ENCODE measurements at places on chromosomes 2 and 18.

GRCh38 chr2:187435756-187436155 is 12.3 kb downstream of the CALCRL start:
- no peak for DNase-seq

- DNase-seq: no peak
Observed at GRCh38 chr2:55500025-55500424, 19.5 kb upstream of the CFAP36 start.

GRCh38 chr2:25290811-25291495 is 50.8 kb downstream of the DNMT3A start:
- no peak for DNase-seq

DNA sequence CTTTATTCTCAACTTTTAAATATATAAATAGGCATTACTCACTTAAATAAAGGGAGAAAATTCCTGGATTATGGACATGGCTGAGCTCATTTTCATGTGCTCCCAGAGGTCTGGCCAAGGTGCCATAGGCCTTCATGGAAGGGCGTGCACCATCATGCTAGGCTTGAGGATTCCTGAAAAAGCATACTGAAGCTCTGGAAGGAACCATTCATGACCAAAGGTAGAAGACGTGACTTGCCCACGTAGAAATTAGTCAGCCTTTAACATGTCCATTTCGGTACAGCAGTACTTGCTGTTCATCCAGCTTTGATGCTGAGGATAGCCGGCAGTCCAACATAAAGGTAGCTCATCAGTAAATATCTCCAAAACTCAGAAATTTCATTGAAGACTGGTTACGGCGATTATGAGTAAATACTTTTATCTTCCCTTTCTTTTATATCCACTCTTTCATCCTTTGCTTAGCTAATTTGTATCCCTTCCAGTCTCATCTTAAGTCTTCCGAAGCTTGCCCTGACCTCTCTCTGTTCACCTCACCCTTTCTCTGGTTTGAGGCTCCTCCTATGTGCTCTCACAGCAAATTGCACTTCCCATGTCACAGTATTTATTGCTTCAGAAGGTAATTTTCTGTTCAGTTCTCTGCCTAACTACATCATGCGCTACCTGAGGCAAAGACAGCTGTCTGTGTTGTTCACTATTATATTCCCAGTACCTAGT is 32.3 kb upstream of the ASNSD1 start:
- DNase-seq: no peak

DNA sequence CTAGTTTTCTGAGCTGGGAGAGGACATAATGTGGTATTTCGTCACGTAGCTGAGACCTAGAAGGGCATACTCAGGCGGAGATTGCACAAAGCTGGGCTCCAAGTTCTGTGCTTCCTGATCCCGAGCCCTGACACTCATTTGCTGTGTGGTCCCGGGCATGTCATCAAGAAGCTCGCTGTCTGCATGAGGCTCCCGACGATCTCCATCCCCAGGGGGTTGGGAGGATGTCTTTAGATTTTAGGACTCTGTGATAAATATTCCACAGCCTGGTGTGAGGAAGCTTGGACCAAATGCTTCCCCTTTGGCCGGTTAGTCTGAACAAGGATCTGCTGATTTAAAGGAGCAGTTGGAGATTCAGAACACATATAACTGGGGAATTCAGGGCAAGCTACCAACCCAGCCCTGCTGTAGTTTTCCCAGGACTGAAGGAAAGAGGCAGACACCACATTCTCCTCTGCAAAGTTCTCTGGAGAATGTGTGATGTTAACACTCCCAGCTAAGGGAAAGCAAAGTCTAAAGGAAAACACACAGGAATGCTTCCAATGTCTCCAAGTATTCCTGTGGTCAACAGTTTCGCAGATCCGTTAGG is 2.3 kb downstream of the KCNE4 start:
- no peak for DNase-seq

GRCh38 chr2:47867205-47867604 is 39.1 kb downstream of the FBXO11 start:
- no peak for DNase-seq

DNA sequence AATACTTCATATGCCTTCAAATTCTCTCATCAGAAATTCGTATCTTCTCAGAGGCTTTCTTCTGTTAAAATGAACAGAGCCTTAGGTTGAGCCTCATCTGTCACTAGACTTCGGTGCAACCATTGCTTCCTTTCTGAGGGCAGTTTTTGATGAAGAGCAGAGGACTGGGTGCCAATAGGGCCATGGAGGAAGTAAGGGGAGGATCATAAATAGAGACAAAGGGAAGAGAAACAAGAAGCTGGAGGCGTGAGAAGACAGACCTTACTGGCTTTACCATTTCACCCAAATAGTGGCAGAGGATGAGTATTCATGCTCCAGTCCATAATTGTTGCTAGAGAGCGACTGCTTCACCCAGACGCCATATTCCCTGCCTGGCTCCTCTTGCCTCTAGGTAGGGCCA is 215.6 kb upstream of the PKDCC start:
- DNase-seq: no peak

DNA sequence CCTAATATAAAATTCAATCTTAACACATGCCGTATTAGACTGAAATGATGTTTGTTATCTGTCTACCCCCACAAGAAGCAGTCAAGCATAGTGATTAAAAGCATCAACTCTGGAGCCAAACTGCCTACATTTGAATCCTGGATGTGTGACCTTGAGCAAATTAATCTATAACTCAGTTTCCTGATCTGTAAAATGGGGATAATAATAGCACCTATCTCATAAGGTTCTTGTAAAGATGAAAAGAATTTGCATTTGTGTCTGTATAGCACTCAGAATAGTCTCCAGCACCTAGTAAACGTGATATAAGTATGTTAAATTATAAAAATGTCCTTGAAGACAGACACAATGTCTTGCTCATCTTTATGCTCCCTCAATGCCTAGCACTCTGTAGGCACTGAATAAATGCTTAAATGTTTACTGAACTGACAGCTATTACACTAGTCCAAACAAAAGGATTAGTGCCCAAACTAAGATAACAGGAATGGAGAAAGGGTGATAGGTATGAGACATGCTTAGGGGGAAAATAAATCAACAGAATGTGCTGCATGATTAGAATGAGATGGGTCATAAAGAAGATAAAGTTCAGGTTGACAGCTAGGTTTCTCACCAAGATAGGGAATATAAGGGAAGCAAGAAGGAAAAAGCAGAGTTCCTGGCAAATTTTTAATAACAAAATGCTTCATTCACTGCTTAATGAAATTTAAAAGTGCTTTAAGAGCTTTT is 180.6 kb downstream of the ATAD2B start:
- DNase-seq: no peak

GRCh38 chr2:13057671-13058070 is 340.9 kb downstream of the TRIB2 start:
- no peak for DNase-seq

DNA sequence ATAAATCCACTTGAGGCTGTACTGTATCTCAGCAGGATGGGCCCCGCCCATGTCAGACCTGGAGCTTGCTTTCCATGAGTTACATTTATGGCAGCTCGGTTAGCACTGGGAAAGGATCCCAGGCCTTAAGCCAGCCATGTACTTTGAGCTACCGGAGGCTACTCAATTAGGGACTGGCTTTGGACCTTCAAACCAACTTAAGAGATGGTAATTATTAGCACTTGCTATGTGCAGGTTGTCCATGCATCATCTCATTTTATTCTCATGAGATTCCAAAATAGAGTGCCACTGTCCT is 64.4 kb downstream of the ACTR2 start:
- no peak for DNase-seq

GRCh38 chr18:59951591-59951990 is 51.8 kb downstream of the PMAIP1 start:
- no peak for DNase-seq

DNA sequence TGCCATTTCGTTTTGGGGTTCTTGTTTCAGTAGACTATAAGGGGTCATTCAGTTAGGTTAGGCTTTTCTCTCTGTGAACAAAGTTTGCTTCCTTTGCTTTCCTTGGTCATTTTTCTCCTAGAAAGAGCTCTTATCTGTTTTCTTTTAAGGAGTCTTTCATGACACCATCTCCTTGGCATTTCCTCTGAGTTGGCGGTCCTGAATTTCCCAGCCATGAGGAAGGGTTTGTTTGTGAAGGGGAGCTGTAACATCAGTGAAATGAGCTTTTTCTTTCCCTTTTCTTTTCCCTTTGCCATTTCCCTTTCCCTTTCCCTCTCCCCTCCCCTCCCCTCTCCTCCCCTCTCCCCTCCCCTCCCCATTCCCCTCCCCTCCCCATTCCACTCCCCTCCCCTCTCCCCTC is 61.7 kb downstream of the MAP4K4 start:
- DNase-seq: no peak

DNA sequence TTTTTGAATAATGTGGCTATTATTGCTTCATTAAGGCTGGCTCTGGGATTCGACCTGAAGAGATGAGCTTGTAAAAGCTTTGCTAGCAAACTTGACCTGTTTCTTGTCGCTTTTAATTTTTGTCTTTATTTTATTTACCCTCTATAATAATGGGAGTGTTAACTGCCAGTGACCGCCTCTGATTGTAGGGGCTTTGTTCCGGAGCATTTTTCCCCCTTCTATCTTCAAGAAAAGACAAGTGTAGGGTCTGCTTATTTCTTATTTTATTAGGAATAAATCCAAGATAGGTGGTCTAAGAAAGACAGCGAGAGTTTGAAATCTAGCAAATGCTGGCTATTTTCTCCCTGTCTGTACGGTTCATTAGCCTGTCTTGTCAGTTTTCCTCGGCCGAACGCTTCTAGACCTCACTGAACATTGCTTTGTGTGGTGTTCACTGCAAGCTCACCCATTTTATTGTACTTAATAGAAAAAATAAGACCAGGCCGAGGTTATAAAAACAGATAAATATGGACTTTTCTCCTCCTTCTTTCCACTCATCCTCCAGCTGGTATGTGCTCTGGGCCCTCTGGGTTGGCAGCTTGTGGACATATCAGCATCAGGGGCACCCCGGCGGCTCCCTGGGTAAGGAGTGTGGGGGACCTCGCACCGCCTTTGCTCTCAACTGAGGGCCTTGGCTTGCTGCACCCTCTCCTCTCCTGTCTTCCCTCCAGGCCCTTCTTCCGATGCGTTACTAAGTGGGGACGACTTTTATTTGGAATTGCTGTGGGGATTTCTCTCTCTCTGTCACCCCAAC is 8.5 kb downstream of the MEIS1 start:
- DNase-seq: no peak

DNA sequence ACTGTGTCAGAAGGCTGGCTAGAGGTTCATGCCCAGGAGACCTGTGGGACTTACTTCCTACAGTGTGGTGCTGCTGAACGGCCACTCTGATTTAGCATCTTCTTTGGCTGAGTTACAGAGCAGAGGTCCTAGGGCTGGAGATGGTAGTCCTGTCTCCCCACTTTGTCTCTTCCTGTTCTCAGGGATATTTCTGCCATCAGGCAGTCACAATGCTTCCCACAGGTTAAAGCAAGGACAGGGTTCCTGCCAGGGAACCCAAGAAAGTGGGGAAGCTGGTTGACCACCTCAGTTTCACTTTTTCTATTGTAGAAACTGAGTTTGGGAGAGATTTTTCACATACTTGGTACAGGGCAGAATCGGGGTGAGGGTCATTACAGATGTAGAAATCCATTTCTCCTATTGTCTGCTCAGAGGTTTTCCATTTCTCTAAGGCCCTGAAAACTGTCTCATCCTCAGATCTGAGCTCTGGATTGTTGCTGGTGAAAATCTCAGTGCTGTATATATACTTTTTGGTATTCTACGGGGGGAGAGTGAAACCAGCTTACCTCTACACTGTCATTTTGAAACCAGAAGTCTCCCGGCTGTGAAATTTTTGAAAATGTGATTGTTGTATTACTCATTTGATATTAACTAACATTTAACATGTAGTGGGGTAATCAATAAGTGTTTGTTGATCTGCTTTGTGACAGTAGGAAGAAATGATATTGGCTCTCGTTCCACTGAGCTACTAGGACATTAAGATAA is 37.0 kb upstream of the MEP1B start:
- DNase-seq: no peak

DNA sequence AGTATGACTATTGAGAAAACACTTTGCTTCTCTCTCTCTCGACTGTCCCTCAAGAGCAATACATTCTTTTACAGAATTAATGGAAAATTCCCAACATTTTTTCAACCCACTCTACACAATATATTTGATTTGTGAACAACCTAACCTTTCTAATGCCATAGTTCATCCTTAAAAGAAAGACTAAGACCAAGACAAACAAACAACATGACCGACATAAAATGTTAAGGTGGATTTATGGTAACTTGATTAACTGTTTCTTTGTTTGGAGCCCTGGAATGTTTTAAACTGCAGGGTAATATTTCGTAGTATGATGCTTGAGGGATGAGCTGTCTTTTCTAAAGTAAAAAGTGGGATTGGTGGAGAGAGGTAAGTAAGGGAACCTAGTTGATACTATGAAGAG is 738.2 kb downstream of the MBD2 start:
- no peak for DNase-seq
